ENCODE measurements at places on chromosomes 1 and 21. TPM values are rescaled to one million over a fixed set of nuclear protein-coding genes. Genes with fewer than 3 reads are reported as not detected.

Gene C1orf146
- not detected for total RNA-seq

Gene OR2T29
- total RNA-seq, result not detected

Gene ESRRG
- total RNA-seq, result 25.1 TPM

Gene VPS26C
- 27.7 TPM for total RNA-seq

Gene SDF4
- 28.2 TPM for total RNA-seq
